ENCODE measurements at places on chromosomes 12 and 14.

GRCh38 chr12:69247268-69248018 is 8.1 kb downstream of the CPSF6 start:
- DNase-seq = no peak

GRCh38 chr14:81209167-81209836 is 11.5 kb downstream of the GTF2A1 start:
- peak; percentile 84 for DNase-seq

DNA sequence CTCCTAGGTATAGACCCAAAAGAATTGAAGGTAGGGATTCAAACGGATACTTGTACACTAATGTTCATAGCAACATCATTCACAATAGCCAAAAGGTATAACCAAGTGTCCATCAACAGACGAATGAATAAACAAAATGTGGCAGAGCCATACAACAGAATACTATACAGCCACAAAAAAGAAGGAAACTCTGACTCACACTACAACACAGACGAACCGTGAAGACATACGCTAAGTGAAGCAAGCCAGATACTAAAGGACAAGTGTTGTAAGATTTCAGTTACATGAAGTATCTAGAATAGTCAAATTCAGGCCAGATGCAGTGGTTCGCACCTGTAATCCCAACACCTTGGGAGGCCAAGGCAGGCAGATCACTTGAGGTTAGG is 19.1 kb downstream of the CAMKK2 start:
- peak; percentile 60 for DNase-seq

DNA sequence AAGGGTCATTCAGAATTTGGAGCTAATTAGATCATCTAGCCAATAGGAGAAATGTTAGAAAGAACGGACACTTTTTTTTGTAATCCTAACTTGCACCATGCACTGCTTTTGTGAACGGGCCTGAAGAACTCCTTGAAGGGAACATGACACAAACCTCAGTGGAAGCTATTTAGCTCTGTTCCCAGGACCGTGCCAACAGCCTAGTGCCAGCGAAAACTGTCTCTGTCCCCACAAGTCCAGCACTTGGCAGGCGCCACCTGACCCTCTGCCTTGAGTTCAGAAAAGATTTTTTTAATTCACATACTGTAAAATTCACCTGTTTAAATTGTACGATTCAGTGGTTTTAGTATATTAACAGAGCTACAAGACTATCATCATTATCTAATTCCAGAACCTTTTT is 31.3 kb upstream of the KCNA5 start:
- no peak for DNase-seq

GRCh38 chr12:26231470-26231869 is 36.1 kb downstream of the SSPN start:
- DNase-seq = no peak

DNA sequence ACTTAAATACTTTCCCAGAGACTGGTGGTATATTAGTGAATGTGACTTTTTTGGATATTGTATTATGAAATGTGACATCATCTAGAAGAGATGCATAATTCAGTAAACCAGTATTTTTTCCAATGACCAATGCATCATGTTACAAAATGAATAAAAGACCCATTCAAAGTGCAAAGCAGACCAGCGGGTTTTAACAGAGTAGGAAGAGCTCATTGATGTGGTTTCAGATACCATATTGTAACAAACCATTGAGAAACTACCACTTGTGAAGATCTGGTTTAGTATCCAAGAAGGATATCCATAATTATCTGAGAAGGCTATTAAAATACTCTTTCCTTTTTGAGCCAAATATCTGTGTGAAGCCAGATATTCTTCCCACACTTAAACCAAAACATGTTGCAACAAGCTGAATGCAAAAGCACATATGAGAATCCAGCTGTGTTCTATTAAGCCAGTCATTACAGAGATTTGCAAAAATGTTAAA is 47.7 kb downstream of the MVK start:
- no peak for DNase-seq

- DNase-seq = no peak
Measured at GRCh38 chr12:42742716-42743115, 153.2 kb upstream of the PRICKLE1 start.

DNA sequence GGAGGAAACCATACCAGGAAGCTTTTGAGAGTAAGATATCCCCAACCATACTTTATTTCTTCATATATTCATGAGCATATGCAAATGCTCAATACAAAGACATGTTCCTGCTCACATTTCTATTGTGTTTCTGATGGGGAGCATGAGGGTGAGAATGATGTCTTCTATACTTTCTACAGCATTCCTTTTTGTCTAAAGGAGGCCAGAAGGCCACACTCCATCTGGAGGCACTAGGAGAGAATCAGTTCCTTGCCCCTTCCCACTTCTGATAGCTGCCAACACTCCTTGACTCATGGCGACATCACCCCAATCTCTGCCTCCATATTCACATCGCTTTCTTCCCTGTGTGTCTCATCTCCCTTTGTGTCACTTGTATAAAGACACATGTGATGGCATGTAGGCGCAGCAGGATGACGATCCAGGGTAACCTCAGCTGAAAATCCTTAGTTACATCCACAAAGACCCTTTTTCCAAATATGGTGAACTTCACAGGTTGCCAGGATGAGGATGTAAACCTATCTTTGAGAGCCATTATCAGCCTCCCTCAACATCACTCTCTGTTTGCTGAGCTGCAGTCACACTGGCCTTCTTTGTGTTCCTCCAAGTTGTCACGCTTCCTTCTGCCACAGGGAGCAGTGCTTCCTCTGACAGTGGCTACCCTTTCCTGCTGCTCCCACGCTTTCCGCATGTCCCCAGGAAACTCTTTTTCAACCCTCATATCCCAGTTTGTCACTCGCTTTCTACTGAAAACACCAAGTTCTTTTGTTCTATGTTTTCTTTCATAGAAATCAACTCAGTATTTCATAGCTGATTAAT is 96.9 kb downstream of the STXBP6 start:
- no peak for DNase-seq

GRCh38 chr12:48927261-48927660 is 2.0 kb upstream of the FKBP11 start:
- DNase-seq = no peak

- DNase-seq = no peak
Measured at GRCh38 chr12:132146098-132146497, 1.8 kb downstream of the NOC4L start.

GRCh38 chr12:51391283-51392123 is at the start of gene GALNT6:
Gene GALNT6 (minus strand): TSS chr12:51391406. CDS start chr12:51379781, 11,625 bp downstream.
- peak; percentile 48 for DNase-seq

DNA sequence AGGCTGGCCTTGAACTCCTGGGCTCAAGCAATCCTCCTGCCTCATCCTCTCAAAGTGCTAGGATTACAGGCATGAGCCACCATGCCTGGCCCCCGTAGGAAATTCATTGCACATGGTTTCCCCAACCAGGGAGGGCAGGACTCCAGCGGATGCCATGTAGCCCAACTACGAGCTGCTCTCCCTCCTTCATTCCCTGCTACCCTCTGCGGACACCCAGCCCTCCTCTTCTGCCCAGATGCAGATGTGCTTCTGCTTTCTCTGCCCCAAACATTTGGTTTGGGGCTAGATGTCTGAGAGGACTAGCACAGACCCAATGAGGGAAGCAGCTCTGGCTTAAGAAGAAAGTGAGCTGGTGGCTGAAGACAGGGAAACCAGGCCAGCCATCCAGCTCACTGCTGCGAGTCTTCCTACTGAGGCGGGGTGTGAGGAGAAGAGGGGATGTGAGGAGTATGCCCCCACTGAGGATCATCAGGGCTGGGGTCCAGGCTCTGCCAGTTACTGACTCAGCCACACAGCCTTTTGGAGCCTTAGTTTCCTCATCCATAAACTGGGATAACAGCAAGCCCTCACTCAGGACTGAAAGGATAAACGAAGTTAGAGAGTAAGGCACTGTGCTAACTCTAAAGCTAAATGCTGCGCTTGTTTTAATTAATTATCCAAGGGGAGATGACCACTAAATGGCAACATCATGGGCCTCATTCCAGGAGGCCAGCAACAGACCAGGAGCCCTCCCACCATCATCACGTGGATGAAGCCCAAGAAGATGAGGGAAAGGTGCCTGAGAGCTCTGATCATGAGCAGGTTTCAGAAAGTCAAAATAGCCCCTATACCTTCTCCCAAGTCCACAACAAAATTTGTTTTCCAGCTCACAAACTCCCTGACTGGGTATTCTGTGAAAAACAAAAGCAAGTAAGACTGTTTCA is 10.9 kb downstream of the CTDSP2 start:
- DNase-seq = peak; percentile 37

DNA sequence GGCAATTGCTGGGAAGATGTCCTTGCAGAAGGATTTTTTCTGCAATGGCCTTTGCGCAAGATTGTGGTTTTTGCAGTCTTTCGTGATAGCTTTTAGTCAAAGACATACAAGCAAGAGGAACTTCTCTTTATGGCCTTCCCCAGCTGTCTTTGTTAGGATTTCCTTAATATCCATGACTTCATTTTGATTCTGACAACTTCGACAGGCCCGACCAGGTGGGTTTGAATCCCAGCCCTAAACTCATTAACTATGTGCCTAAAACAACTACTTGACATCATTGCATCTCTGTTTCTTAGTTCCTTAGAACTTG is 13.3 kb upstream of the VRK1 start:
- DNase-seq = peak; percentile 90

GRCh38 chr14:103172921-103173320 is 49.7 kb downstream of the TNFAIP2 start:
- no peak for DNase-seq

GRCh38 chr14:59254146-59254910 is 65.9 kb downstream of the DAAM1 start:
- no peak for DNase-seq

DNA sequence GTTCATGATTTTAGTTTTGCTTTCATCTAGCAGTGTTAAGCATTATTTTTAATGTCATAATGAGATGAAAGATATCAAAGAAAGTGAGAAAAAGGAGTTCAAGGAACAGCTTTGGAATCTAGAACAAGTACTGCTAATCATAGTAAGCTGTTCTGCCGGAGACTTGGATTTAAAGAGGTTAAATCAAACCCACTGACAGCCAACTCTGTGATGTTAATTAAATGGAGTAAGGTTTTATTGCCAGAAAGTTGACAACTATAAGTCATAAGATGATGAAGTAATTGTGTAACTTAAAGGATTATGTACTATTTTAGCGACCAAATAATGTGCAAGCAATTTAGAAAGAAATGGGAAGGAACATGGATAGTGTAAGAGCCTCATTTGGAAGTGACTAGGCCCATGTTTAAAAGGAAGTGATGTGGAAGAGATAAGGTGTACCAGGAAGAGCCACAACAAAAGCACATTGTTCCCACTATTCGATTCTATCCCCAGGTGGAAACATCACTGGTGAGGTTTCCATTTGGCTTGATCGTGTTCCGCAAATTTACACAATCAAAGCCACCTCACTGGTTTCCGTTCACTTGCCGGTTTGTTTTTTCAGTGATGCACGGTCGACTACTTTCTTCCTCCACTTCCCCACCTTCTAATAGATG is 388.5 kb downstream of the PAWR start:
- no peak for DNase-seq

GRCh38 chr12:82507686-82508085 is 149.4 kb downstream of the METTL25 start:
- no peak for DNase-seq

DNA sequence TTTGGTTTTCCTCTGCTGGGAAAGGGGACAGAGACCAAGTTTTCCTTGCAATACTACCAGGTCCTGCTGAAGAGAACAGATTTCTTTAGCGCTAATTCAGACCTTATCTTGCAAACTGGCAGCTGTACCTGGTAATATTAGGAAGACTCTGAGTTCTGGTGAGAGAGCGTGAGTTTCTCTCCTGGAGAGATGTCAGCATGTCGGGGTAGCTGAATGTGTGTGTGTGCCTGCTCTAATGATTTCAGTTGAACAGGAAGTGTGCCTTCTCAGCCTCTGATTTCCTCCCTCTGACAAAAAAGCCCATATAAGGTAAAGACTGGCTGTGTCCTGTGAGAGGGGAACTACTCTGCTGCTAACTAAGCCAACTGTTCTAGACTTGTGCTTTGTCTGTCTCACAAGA is 10.3 kb upstream of the ERP27 start:
- peak; percentile 79 for DNase-seq

DNA sequence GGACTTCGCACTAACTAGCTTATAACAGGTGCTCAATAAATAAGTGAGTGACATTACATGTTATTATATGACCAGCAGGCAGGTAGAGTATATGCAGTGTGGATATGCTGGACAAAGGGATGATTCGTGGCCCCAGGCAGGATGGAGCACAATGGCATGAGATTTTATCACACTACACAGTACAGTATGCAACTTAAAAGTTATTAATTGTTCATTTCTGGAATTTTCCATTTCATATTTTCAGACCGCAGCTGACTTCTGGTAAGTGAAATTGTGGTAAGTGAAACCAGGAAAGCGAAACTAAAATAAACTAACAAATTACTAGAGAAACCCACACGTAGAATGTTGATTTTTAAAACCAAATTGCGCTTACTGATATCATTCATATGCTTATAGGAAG is 3.3 kb downstream of the PARP11 start:
- DNase-seq = peak; percentile 86

- peak; percentile 58 for DNase-seq
Measured at GRCh38 chr12:67355428-67356379, 86.5 kb downstream of the CAND1 start.

- DNase-seq = no peak
Measured at GRCh38 chr14:52693036-52693435, 2.3 kb downstream of the ERO1A start.

- peak; percentile 84 for DNase-seq
Measured at GRCh38 chr14:75539561-75540478, 17.6 kb downstream of the BATF start.

- no peak for DNase-seq
Measured at GRCh38 chr14:51401756-51402155, 161.7 kb downstream of the TMX1 start.

GRCh38 chr14:35213869-35214387 is 78.3 kb upstream of the PSMA6 start:
- DNase-seq = no peak

- DNase-seq = peak; percentile 58
Measured at GRCh38 chr12:118055144-118055557, 5.8 kb downstream of the WSB2 start.

- DNase-seq = no peak
Measured at GRCh38 chr12:32407795-32408194, 8.4 kb downstream of the FGD4 start.

DNA sequence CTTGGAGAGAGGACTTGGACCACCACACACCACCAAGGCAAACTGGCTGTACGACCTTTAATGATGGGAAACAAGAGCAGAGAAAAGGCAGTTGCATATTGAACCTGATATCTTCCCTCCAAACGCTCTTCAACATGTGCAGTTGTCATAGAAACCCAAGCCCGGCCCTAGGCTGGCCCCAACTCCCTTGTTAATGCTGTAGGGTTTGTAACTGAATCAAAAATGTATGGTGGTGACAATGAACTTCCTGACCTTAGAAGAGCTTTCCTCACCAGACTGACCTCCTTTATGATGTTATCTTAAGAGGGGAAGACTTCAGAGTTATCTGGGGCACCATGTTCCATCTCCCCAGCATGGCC is 12.3 kb downstream of the APOLD1 start:
- DNase-seq = no peak

DNA sequence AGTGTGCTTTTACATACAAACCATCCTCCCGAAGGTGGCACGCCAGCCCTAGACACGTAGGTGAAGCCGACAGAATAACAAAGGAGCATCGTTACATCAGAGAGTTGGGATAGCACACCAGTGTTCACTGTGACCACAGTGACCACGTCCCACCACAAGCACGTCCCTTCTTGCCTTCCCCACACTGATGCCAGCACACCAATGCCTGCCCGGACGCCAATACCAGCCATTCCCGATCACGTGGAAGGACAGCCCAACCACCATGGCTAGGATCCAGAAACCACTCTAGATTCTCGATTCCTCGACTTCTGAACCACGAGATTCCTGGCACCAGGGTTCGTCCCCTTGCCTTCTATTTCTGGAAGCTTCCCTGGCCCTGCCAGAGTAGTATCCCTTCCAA is 48.0 kb upstream of the GPR68 start:
- DNase-seq = no peak

Measured in suppressor macrophage treated with lipopolysaccharide for 4 hours (primary cell).